ENCODE measurements at places on chromosomes 11 and 22.

DNA sequence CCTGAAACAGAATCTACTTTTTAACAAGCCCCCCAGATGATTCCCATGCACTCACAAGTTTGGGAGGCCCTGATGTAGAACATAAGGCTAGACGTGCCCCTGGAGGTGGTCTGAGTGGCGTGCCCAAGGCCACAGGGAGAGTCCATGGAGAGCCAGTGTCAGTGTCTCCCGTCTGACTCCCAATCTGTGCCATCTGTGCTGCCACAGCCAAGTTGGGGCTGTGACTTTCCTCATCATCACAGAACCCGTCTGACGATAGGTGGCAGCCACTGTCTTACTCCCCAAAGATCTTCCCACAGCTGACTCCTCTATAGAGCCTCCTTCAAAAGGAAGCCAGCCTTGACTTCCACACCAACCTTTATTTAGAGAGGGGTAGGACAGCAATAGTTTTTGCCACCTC lies 470.5 kb downstream of the SOX6 start:
- DNase-seq: no peak

DNA sequence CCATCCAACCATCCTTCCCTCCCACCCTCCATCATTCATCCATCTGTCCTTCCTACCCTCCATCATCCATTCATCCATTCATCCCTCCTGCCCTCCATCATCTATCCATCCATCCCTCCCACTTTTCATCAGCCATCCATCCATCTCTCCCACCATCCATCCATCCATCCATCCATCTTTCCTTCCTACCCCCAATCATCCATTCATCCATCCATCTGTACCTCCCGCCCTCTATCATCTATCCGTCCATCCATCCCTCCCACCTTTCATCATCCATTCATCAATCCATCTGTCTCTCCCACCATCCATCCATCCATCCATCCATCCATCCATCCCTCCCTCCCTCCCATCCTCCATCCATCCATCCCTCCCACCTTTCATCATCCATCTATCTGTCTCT lies 968.8 kb downstream of the BRD1 start:
- peak; percentile 2 for DNase-seq

DNA sequence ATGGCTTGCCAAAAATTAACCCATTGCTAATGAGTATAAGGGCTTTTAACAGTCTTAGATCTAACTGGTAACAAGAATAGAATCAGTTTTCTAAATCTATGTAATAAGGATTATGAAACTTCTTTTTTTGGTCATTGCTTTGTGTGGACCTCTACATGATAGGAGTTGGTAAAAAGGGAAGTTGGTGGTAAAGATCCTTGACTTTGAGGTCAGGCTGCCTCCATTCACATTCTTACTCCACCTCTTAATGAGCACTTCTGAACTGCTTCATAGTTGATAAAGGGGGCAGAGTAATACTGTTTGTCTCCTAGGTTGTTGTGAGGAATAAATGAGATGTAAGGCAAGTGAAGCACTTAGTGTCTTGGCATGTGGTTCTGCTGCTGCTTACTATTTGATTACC lies 10.6 kb downstream of the EIF3M start:
- no peak for DNase-seq

DNA sequence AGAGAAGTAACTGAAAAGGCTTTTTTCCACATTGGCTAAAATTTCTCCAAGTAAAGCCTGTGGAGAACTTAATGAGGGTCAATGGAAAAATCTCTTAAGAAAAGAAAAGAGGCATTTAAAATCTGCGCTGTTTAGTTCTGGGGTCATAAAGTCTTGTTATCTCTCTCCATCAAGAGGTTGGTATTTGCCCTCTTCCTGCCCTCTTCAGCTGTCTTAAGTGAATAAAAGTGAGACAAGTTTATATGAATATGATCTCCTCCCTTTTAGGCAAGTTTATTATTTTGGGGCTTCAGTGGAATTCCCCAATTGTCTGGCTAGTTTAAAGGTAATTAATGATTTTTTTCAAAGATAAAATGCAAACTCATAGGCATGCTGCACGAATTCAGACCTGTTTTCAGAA lies 89.6 kb downstream of the ARL14EP start:
- DNase-seq: no peak

- DNase-seq: peak; percentile 73
These were observed at the start of gene NCR3LG1 for GRCh38 chr11:17351510-17352176. NCR3LG1 (plus strand) TSS chr11:17351800; CDS start chr11:17351970, 170 bp downstream.
